ENCODE measurements at places on chromosomes 12 and 14. TPM values are rescaled to one million over a fixed set of nuclear protein-coding genes. Genes with fewer than 3 reads are reported as not detected.

The GYS2 gene
- not detected for total RNA-seq

The ADCY4 gene
- total RNA-seq: 0.21 TPM

The SMIM41 gene
- not detected for total RNA-seq

The ITGB7 gene
- 0.98 TPM for total RNA-seq

The SYT10 gene
- total RNA-seq: not detected

The IFI27 gene
- 2.3 TPM for total RNA-seq

The GPR84 gene
- not detected for total RNA-seq

The AMN gene
- 0.44 TPM for total RNA-seq

The OLR1 gene
- total RNA-seq: 0.74 TPM

The GOLGA5 gene
- 22.3 TPM for total RNA-seq

The KLRG1 gene
- 0.69 TPM for total RNA-seq

The SLC39A5 gene
- 0.23 TPM for total RNA-seq
